ENCODE measurements at places on chromosomes 12 and 14. TPM values are rescaled to one million over a fixed set of nuclear protein-coding genes. Genes with fewer than 3 reads are reported as not detected.

The CLEC7A gene
- 0.43 TPM for total RNA-seq

The DPY19L2 gene
- total RNA-seq = 0.17 TPM

The LAG3 gene
- 0.22 TPM for total RNA-seq

The RNASE1 gene
- 0.98 TPM for total RNA-seq

The FOXG1 gene
- not detected for total RNA-seq

The HOXC12 gene
- not detected for total RNA-seq

The ACVRL1 gene
- 263 TPM for total RNA-seq

The SLC25A21 gene
- 0.60 TPM for total RNA-seq

The SMARCC2 gene
- total RNA-seq = 46.9 TPM

The RASSF9 gene
- total RNA-seq = 6.1 TPM

The BBOF1 gene
- 1.3 TPM for total RNA-seq

The TAS2R43 gene
- total RNA-seq = not detected

The DAO gene
- total RNA-seq = not detected

The CCDC60 gene
- total RNA-seq = not detected

The DPPA3 gene
- not detected for total RNA-seq

The NKX2-1 gene
- not detected for total RNA-seq

The RAPGEF3 gene
- total RNA-seq = 8.3 TPM

The NFATC4 gene
- 0.34 TPM for total RNA-seq

The ARHGDIB gene
- total RNA-seq = 35.4 TPM

The SMIM41 gene
- total RNA-seq = not detected

Data from dermis lymphatic vessel endothelial cell (primary cell).